Activated naive CD4-positive, alpha-beta T cell treated with Interleukin-2 at 50 U/mL for 16 hours (primary cell): ENCODE measurements at places on chromosomes 5 and 9.

- no peak for DNase-seq
Observed at GRCh38 chr5:126509339-126509738, 85.7 kb downstream of the ALDH7A1 start.

- peak; percentile 51 for DNase-seq
Observed at GRCh38 chr5:119079318-119079921, 8.5 kb downstream of the DMXL1 start.

DNA sequence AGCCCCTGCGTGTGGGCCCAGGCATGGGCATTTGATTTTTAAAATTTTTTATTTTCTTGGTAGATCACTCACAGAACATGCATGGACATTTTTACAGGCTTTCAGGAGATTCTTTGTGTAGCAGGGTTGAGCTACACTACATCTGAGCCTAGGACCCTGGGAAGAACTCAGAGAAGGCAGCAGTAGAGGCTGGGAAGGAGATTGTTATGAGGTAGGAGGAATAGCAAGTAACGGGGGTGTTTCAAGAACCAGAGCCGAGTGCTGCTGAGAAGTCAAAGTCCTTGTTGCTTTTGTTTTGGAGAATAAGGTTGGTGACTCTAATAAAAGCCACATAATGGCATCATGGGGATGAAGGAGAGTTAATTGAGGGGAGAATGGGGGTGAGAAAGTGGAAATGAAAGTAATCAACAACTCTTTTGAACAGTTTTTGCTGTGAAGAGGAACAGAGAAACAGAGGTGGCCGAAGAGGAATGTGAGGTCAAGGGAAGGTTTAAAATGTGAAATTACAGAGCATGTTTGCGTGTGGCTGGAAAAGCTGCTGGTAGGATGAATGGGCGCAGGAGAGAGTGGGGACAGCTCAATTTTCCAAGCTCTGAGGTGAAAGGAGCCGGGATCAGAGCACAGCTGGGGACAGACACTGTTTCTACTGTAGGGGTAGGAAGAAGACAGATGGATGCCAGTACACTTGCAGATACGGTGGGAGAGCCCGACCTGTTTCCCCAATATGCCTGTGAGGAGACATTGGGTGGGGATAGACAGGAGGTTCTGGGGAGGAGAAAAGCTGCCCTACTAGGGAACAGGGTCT, 4.7 kb upstream of the PDLIM7 start:
- no peak for DNase-seq

- DNase-seq, result no peak
Observed at GRCh38 chr5:10018201-10019069, 231.3 kb downstream of the ATPSCKMT start.

- no peak for DNase-seq
Observed at GRCh38 chr5:124162767-124163532, 583.5 kb downstream of the ZNF608 start.

GRCh38 chr5:54573812-54574489, 56.4 kb downstream of the SNX18 start:
- DNase-seq, result no peak
